CD4-positive, alpha-beta memory T cell (primary cell): ENCODE measurements at places on chromosomes 7 and 10.

DNA sequence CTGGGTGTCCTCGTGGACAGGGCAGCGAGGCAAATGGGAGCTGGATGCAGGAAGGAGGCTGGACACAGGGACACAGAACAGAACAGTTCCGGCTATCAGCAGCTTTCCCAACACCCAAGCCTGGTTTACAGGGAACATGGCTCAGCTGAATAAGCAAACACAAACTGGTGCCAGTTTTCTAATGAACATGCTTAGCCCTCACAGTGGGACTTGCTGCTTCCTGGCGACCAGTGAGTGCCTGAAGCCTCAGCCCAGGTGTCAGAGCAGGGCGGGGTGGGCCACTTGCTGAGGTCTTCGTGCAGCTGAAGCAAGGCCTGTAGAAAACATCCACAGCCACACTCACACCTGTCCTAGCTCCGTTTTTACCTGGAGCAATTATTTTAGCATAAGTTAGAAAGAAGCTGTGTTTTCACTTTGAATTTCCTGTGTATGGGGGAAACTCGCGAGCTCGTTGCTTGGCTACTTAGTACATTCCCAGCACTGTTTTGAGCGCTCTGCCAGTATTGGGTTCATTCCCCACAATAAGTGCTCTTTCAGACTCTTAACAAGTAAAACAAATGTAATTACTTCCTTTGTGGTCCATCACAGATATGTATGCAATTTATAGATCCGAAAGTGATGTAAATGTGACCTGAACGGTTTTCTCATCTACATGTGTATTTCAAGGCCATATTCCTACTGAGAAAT is 261.2 kb upstream of the SHH start:
- no peak for DNase-seq

DNA sequence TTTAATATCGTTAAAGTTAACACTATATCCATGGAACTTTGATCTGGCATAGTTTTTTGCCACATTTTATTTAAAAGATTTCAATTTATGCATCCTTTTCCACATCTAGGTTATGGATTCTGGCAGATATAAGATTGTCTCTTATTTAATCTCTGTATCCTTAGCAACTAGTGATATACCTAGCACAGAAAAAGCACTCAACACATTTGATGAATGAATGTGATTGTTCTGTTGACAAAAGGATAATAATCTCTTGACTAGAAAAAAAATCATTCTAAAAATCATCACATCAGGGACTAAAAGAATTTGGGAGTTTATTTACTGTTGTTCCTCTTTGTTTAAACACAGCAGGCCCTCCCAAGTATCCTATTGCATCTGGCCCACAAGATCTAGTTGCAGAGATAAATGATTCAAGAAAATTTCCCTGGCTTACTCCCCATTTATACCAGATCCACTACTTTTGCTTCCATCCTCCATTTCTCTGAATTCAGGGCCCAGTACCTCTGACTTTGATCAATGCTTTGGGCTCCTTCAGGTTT is 84.0 kb upstream of the C1GALT1 start:
- no peak for DNase-seq

GRCh38 chr7:136146925-136147324 is 169.8 kb upstream of the MTPN start:
- DNase-seq: no peak

GRCh38 chr7:114141415-114141814 is 222.6 kb upstream of the PPP1R3A start:
- no peak for DNase-seq

DNA sequence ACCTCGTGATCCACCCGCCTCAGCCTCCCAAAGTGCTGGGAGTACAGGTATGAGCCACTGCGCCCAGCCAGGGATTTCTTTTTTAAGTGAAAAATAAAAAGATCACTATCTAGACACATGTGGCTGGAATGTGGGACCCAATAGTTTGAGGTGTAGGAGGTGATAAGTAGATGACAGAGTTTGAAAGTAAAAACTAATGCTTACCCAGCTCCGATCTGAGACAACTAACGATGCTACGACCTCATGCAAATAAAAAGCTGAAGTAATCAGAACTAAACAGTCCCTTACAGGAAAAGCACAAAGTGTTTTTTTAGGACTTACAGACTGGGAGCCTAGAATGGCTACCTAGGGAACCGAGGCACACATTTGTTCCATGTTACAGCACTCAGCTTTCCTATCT is 23.0 kb downstream of the PCGF6 start:
- DNase-seq: no peak

- DNase-seq: no peak
These were observed 175.3 kb upstream of the TARP start for GRCh38 chr7:38448584-38449234.

GRCh38 chr10:35316218-35316967 is 19.9 kb upstream of the CCNY start:
- DNase-seq: no peak

GRCh38 chr7:29017713-29018112 is 59.6 kb upstream of the TRIL start:
- DNase-seq: no peak

- DNase-seq: peak; percentile 43
These were observed 30.6 kb downstream of the CISD1 start for GRCh38 chr10:58299580-58299979.

- DNase-seq: no peak
These were observed 107.2 kb downstream of the COBL start for GRCh38 chr7:51209426-51209825.

DNA sequence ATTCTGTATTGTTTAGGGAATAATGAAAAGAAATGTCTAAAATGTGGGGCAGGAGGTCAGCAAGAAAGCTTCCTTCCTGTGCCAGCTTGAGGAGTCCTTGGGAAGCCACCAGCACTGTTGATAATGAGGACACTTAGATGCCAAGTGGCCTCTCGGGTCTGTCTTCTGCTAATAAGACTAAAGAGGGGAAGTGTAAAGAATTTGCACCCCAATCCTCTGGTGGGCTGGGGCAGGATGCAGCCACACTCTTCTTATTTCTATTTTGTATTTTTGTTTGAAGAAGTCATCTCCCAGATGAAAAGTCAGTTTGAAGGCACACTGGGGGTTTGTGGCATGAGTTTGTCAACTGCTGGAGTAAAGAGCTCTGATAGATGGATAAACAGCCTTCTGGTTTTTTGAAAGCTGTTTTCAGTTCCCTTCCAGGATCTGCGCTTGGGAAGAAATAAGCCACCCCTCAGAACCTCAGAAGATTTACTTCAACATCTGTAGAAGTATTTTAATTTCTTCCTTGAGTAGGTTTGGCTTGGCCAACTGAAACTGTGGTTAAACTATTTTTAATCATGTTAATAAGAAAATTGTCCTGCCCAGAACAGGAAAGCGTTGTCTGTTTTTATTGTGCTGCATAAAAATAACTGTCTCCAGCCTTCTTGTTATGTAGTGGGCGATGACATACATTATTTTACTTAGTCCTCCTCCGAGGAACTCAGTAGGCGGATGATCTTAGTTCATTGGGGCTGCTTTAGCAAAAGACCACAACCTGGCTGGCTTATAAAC is 128.8 kb upstream of the GPR26 start:
- no peak for DNase-seq

GRCh38 chr7:55055479-55055878 is 36.7 kb downstream of the EGFR start:
- DNase-seq: no peak

- DNase-seq: no peak
These were observed 141.8 kb downstream of the CTTNBP2 start for GRCh38 chr7:117731455-117731854.

DNA sequence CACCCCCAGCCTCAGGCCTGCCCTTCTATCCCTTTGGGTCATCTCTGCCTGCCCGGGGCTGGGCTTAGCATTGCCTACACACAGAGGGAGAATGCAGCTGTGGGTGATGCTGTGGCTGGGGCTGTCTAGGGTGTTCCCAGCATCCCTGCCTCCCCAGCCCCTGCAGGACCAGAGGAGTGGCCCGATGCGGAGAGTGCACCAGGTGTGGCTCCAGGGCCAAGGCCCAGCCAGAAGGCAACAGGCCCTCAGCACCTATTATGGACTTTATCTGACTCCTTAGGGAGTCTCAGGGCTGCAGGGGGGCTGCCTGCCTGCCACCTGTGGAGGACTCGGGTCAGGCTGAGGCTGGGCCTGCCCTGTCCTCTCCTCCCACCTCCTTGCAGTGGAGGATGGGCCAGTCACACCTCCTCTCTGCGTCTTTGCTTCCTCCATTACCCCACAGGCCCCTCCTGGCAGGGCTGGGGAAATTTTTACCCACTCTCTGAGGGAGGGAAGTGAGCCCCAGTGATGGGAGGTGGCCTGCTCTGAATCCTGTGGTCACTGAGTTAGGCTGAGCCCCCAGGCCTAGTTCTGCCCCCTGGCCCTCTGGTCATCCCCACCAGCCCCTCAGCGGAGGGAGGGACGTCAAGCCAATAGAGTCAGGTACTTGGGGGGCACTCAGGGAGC is 92.9 kb upstream of the PCBD1 start:
- DNase-seq: no peak

DNA sequence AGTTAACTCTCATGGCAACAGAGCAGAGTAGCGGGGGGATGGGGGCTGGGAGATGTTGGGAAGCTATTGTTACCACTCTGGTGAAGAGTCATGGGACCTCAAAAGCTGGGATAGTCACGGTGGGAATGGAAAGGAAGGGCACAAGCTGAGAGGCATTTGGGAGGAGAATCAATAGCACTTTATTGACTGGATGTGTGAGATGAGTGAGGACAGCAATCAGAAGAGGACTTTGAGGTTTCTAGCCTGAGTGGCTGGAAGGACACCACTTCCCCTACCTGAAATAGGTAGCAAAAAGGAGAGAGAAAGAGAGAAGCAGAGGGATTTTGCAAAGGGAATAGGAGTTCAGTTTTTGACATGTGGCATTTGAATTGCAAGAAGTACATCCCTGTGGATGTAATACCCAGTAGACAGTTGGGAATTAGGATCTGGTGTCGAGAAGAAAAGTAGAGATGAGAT is 27.2 kb downstream of the SCD start:
- no peak for DNase-seq

DNA sequence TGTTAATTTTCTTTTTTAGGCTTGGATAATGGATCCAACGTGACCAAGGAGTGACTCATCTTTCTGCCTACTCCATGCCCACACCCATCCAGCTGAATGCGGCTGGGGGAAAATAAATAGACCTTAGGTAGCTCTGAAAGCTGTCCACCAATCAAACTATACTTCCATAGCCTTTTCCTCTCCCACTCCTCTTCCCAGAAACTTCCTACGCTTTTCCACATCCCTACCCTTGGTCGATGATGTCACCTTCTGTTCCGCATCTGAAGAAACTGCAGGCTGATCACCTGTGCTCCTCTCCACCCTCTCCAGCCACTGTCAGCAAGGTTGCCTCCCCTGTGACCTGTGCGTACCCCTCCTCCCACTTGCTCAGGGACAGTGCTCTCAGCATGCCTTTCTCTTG is 359.8 kb upstream of the KLF6 start:
- DNase-seq: no peak

DNA sequence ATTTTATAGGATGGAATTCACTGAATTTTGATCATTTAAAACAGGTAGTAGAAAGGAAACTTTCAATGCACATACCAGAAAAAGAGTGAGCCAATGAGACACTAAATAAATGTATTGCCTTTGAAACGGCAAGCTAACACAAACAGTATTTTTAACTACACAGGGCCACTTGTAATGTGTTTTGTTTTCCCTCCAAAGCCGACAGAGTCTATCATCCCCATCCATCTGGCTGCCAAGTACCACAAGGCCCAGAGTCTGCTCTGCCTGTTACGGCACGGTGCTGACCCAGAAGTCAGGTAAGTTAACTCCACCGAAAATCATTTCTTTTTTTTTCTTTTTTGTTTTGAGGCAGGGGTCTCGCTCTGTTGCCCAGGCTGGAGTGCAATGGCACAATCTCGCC is 1.5 kb downstream of the ANKRD61 start:
- no peak for DNase-seq

GRCh38 chr10:48511875-48512231 is 93.0 kb downstream of the ARHGAP22 start:
- no peak for DNase-seq

GRCh38 chr10:35495521-35496119 is 109.5 kb upstream of the GJD4 start:
- DNase-seq: no peak

GRCh38 chr7:139511315-139511714 is 12.2 kb upstream of the CLEC2L start:
- no peak for DNase-seq

- no peak for DNase-seq
These were observed 36.9 kb downstream of the ENTPD1 start for GRCh38 chr10:95792874-95793285.

GRCh38 chr7:153445641-153446040 is 606.6 kb upstream of the DPP6 start:
- no peak for DNase-seq

DNA sequence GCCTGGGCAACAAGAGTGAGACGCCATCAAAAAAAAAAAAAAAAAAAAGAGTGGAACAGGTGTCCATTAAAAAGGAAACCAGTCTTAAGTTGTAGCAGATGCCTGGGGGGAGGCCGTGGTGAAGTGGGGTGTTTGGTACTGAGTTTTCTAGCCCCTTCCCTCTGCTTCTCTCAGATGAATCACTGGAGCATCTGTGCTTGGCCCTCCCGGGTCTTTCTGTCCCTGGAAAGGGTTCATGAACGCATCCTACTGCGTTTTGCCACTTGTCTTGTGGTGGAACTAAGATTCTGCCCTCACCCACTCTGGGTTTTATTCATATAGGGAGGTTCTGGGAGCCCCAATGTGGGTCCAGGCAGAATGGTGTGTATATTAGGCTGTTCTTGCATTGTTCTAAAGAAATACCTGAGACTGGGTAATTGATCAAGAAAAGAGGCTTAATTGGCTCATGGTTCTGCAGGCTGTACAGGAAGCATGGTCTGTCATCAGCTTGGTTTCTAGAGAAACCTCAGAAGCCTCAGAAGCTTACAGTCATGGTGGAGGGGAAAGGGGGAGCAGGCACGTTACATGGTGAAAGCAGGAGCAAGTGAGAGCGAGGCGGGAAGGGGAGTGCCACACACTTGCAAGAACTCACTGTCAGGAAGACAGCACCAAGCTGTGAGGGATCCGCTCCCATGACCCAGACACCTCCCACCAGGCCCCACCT is 63.5 kb downstream of the CAMK1D start:
- peak; percentile 2 for DNase-seq

DNA sequence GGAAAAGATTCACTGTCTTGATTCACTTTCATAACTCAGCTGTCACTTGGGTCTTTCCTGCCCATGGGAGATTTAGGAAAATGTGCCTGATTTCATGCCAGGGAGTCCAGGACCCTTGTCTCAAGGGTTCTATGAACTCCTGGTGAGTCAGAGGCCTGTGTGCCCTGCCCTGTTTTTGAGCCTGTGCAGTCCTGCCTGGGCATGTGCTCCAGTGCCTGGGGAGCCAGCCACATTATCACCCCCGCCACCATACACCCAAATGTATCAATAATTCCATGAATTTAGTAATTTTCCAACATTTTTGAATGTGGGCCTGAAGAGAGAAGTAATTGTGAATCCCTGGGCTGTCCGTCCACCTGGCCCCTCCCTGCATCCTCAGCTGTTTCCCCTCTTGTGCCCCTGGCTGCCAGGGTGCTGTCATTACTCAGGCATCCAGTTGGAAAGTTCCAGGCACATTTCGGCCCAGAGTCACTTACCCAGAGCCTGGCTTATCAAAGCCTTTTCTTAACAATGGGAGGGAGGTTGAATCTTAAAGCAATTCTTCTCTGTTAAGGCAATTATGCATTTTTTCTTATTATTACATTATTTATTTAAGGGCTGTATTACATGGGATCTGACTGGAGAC is 287.8 kb upstream of the CDC14C start:
- DNase-seq: no peak
